ENCODE measurements at places on chromosomes 7 and 10. TPM values are rescaled to one million over a fixed set of nuclear protein-coding genes. Genes with fewer than 3 reads are reported as not detected.

DNA sequence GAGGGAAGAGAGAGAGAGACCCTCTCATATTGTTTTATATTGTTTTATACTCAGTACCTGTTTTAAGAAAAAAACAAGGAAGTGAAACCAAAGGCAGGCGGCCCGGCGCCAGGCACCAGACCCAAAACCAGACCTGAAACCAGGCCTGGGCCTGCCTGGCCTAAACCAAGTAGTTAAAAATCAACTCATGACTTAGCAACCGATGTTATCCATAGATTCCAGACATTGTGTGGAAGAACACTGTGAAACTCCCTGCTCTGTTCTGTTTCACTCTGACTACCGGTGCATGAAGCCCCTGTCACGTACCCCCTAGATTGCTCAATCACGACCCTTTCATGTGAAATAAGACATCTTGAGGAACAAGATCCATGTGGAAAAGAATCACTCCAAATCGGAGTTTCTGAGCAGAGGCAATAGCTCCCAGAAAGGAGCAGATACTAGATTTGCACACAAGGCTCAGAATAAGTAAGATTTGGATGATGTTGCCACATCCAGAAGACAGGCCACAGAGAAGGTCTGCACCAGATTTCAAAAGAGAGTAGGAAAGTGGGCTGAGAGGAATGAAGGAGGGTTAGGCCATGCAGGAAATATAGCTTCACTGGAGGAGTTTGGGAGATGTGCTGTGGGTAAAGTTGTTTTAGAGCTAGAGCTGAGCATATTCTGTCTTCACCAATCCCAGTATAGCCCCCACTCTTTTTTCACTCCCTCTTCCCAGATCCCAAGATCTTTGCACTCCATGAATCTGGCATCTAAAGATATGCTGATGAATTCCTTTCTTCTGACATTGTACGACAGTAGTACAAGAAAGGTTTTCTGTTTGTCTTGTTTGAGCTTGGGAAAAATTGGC, 8.8 kb upstream of the ZNF248 start:
- H3K4me1 ChIP-seq: peaks cover 3% of the 10 kb centered on the region
- peaks cover 5% of the 10 kb centered on the region for H3K36me3 ChIP-seq
- no peak overlapping the region for H3K27ac ChIP-seq
- H3K27me3 ChIP-seq: no peaks in the 10 kb centered on the region

DNA sequence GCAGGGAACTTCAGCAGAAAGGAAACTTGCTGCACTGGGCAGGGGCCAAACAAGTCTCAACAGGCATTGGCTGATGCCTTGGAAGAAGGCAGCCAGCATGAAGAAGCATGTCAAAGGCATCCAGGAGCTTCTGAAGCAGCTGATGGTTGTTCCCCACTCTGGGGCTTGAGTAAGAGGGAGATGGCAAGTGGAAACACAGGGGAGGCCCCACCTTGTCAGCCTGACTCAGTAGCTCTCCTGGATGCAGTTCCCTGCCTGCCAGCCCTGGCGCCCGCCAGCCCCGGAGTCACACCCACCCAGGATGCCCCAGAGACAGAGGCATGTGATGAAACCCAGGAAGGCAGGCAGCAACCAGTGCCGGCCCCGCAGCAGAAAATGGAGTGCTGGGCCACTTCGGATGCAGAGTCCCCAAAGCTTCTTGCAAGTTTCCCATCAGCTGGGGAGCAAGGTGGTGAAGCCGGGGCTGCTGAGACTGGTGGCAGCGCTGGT, 96.5 kb downstream of the TACC2 start:
- no peaks in the 10 kb centered on the region for H3K27me3 ChIP-seq
- no peak overlapping the region for H3K4me3 ChIP-seq
- H3K4me1 ChIP-seq: no peaks in the 10 kb centered on the region
- no peak overlapping the region for H3K27ac ChIP-seq

Gene MSMB
- total RNA-seq: not detected

DNA sequence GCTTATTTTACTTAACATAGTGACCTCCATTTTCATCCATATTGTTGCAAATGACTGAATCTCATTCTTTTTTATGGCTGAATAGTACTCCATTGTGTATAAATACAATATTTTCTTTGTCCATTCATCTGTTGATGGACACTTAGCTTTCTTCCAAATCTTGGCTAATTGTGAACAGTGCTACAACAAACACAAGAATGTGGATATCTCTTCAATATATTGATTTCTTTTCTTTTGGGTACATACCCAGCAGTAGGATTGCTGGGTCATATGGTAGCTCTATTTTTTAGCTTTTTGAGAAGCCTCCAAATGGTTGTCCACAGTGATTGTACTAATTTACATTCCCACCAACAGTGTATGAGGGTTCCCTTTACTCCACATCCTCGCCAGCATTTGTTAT, 58.0 kb downstream of the CREB5 start:
- peaks cover 5% of the 10 kb centered on the region for H3K27me3 ChIP-seq
- no peak overlapping the region for H3K27ac ChIP-seq
- no peak for DNase-seq
- no peaks in the 10 kb centered on the region for H3K36me3 ChIP-seq
- no peaks in the 10 kb centered on the region for H3K4me1 ChIP-seq
- H3K4me3 ChIP-seq: no peak overlapping the region

Gene MMP21
- total RNA-seq: not detected

DNA sequence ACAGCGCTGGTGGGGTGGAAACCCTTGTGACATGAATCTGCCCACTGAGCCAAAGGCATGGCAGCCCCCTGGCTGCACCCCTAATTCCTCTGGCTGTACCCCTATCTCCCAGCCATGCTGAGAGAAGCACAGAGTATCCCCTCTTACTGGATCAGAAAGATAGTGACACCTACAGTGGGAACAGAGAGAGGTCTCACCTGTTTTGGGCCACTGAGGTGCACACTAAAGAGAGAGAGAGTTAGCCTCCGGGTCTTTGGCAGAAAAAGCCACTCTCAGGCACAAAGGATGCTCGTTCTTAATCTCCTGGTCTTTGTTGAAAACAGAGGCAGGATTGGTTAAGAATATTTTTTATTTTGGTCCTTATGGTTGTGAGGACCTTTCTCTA, 11.3 kb downstream of the TSPAN14 start:
- H3K4me1 ChIP-seq: peaks cover 98% of the 10 kb centered on the region
- peak overlapping the region; percentile 90 for H3K27ac ChIP-seq
- no peaks in the 10 kb centered on the region for H3K27me3 ChIP-seq
- no peak for DNase-seq
- H3K36me3 ChIP-seq: peaks cover 60% of the 10 kb centered on the region
- peak overlapping the region; percentile 65 for H3K4me3 ChIP-seq

GRCh38 chr7:17307000-17307399, 8.5 kb downstream of the AHR start:
- peaks cover 31% of the 10 kb centered on the region for H3K4me1 ChIP-seq
- H3K27ac ChIP-seq: no peak overlapping the region
- H3K36me3 ChIP-seq: peaks cover 17% of the 10 kb centered on the region
- no peaks in the 10 kb centered on the region for H3K27me3 ChIP-seq

DNA sequence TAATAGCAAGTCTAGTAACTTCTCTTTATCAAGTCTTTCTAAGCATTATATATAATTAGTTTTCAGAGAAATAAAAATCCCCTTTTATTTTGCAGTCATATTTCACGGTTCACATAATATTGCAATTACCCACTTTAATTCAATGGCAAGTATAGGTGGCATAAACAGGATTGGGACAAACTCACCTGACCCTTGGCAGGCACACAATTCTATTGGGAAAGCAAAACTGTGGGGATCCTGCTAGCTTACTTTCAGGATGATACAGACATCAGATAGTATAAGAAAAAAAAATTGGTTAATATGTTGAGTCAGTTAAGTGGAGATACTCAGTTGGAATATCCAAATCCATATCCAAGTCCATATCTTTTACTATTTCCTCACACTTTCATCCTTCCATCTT, 294.8 kb downstream of the SNX13 start:
- no peak overlapping the region for H3K27ac ChIP-seq
- DNase-seq: no peak
- H3K36me3 ChIP-seq: no peaks in the 10 kb centered on the region
- H3K4me3 ChIP-seq: no peak overlapping the region

GRCh38 chr7:73969991-73970390, 58.0 kb upstream of the ELN start:
- no peak overlapping the region for H3K4me3 ChIP-seq
- peaks cover 3% of the 10 kb centered on the region for H3K4me1 ChIP-seq
- H3K36me3 ChIP-seq: no peaks in the 10 kb centered on the region
- DNase-seq: peak; percentile 5

DNA sequence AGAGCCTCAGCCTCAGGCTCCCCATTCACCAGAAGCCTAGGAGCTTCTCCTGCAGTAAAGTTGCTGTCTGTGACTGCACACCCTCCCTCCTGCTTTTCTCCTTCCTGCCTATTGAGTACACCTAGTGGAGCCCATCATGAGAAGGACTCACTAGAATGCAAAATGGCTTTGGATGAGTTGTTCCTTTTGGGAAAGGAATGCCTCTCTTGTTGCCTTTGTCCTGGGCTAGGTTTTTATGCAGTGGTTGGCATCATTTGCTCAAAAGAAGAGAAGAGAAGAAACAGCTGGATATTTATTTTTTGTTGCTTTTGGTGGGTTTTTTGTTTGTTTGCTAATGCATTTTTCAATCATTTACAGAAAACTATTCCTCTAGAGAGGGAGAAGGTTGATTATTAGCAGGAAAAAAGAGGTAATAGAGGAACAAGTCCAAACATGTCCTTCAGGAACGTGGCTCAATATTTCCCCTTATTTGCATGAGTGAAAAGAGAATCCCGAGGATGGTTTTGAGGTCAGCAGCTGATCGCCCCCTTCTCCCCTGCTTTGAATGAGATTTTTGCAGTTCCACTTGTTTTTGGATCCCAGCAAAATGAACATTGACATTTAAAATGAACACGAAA, 369.9 kb upstream of the NRP1 start:
- H3K4me1 ChIP-seq: no peaks in the 10 kb centered on the region
- no peak overlapping the region for H3K4me3 ChIP-seq
- H3K27me3 ChIP-seq: peaks cover 4% of the 10 kb centered on the region
- no peaks in the 10 kb centered on the region for H3K36me3 ChIP-seq
- no peak for DNase-seq
- no peak overlapping the region for H3K27ac ChIP-seq

DNA sequence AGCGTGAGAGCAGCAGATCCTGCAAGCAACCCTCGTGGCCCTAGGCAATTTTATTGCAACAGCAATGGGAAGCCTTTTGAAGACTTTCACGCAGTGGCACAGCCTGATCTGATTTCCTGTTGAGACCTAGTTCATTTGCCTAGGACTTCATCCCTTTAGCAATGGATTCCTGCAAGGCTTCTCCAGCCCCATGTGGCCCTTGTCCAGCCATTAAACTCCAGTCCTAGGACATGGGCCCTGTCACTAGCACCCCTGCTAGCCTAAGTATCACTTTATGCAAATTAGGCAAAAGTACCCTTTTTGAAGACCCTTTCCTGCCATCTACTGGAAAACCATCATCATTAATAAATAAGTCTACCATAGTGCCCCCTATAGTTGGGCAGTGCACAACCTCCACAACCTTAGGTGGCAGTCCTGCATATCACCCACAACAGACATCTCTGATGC, 379.4 kb downstream of the GALNT17 start:
- H3K27me3 ChIP-seq: no peaks in the 10 kb centered on the region
- no peaks in the 10 kb centered on the region for H3K4me1 ChIP-seq
- H3K36me3 ChIP-seq: no peaks in the 10 kb centered on the region
- no peak overlapping the region for H3K4me3 ChIP-seq

DNA sequence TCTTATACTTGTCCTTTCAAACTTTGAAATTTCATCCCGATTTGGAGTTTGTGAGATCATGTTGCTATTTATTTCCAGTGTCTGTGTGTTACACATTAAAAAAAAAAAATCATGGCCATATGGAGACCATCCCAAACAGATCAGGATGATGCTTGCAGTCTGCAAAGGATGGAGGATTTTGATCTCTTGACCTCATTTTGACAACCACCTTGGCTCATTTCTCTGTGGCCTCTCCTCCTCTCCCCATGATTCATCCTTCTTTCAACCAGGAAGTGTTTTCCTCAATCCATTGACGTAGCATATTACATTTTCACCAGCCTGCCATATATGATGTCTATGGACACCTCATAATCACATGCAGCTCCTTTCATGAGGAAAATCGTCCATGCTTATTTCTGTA, 68.9 kb upstream of the INSYN2A start:
- no peaks in the 10 kb centered on the region for H3K36me3 ChIP-seq
- H3K4me1 ChIP-seq: no peaks in the 10 kb centered on the region
